Naive thymus-derived CD4-positive, alpha-beta T cell (primary cell): ENCODE measurements at places on chromosomes 2 and 18.

DNA sequence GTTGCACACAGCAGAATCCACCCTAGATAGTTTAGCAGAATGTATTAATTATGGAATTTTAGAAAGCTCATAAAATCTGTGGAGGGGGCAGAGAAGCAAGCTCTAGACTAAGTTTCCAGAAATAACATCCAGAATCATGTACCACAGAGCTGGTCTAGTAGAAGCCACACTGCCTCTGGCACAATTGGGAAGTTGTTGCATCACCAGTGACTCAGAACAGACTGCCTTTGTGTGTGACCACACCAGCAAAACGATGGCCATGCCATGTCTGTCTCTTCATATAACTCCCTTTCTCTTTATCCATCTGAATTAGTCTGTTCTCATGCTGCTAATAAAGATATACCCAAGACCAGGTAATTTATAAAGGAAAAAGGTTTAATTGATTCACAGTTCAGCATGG is 158.9 kb downstream of the CCDC148 start:
- no peak for DNase-seq

DNA sequence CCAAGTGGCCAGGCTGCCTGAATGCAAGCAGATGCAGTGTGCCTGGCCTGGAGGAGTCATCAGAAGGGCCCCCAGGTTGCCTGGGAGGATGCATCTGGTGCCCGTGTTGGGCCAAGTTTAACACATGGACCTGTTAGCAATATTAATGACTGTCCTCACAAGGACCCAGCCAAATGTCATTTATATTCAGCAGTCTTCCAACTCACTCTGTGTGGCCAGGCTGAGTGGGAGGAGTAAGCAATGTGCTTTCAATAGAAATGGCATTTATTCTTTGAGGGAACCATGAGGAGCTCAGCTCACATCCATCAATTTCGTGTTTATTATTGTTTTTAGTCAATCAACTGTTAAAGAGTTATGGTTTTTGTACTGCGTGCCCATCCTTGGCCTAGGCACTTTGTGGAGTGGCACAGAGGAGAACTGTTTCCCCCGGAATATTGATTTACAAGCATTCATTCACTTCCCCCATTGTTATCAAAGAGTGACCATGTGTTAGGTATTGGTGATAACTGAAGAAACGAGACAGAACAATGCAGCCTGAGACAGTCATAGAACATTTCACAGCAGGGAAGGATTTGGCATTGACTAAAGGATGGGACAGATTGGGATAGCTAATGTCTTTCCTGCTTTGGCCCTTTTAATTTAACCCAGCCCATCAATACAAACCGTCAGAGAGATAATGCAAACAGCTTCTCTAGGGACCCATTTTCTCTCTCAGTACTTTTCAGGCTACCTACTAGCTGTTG is 725.2 kb downstream of the TSN start:
- no peak for DNase-seq

- DNase-seq = no peak
Observed at GRCh38 chr2:12168354-12168753, 421.9 kb downstream of the LPIN1 start.

GRCh38 chr18:5447442-5447841 is 96.4 kb downstream of the EPB41L3 start:
- DNase-seq = no peak

DNA sequence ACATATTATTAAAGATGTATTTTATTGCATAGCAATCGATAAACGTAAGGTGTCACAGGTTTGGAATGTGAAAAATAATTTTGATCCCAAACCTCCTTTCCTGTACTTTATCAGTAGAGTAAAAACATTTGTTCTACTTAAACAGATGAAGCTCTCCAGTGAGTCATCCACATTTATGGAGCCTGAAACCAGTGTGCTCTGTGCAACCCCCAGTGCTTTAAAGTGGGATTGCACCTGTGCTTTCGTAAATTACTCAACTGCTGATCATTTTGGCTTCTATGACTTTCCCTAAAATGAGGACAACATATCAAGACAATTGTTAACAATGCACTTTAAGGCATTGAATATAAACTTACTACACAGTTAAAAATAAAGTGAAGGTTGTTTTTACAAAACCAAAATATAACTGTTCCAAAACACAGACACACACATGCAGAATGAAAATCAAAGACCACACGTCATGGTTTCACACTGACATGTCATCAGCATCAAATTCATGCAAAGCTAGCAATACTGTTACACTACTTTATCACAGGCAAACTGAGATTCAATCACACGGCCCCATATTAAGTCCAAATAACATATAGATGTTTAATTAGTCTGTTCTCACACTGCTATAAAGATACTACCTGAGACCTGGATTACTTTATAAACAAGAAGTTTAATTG is 9.7 kb downstream of the TMEM18 start:
- no peak for DNase-seq

DNA sequence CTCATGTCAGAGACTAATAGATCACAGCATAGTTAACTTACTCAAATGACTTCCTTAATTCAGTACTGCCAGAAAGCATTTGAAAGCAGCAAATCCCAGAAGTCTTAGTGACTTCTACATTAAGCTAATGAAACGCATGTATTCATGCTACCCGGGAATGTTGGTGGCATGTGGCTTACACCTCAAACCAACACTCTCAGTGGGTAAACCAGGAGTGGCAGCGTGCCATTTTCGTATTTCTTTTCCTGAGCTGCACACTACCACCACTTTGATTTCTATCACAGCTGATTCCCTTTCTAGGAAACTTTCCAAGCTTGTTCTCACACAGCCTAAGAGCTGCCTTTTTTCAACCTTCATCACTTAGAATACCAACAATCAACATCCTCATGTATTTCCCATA is 646.6 kb downstream of the NRXN1 start:
- no peak for DNase-seq

- DNase-seq = no peak
Observed at GRCh38 chr2:201144101-201145051, 28.4 kb downstream of the CFLAR start.
